Colonic mucosa (tissue), 4 donors: ENCODE measurements at places on chromosomes 13 and 19.

DNA sequence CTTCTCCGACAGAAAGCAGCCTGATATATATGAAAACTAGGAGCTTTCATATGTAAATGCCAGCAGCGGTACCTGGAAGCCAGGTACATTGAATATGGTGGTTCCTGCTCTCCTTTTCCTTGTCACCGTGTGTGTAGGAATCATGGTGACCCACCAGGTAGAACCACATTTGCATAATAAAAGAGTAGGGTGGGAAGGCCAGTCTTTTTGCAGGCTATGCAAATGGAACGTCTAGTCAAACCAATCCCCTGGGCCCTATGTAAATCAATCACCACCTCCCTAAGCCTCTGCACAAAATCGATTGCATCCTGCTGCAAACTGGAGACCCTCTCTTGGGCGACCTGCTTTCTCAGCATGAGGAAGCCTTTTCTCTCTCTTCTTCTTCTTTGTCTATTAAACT lies 22.2 kb upstream of the ZNF181 start:
- no peak for DNase-seq

- DNase-seq = peak; percentile 90
Observed at GRCh38 chr19:4059891-4060620, 6.6 kb downstream of the ZBTB7A start.

GRCh38 chr19:6242677-6243076 lies 37.1 kb downstream of the MLLT1 start:
- no peak for DNase-seq

- no peak for DNase-seq
Observed at GRCh38 chr13:64704121-64704649, 2526.0 kb downstream of the PCDH9 start.

DNA sequence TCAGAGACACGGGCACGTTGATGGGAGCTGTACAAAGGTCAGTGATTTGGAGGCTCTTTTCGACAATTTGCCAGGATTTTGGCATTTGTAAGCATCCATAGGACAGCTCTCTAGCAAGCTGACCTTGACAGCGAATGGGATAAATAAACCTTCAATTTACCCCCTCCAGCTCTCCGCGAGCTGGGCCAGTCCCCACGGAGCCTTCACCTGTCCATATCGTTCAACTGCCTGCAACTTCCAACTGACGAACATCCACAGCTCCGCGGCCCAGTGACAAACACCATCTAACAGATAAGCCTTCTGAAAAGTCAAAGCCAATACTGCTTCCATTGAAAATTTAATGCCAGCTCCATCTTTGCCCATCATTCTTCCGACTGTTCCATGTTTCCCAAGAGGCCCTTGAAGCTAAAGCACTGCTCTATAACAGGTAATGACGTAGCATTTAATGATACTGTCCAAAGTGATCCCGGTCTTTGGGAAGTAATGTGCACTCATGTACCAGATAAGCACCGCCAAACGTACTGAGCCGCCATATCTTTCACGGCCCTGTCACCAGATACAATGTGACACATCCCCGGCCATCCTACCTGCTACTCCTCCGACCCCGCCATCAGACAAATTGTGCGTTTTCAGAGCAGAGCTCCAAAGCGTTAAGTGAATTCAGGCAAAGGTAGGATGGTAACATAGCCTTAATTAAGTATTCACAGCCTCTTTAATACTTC lies 365.3 kb upstream of the ZNF507 start:
- no peak for DNase-seq

DNA sequence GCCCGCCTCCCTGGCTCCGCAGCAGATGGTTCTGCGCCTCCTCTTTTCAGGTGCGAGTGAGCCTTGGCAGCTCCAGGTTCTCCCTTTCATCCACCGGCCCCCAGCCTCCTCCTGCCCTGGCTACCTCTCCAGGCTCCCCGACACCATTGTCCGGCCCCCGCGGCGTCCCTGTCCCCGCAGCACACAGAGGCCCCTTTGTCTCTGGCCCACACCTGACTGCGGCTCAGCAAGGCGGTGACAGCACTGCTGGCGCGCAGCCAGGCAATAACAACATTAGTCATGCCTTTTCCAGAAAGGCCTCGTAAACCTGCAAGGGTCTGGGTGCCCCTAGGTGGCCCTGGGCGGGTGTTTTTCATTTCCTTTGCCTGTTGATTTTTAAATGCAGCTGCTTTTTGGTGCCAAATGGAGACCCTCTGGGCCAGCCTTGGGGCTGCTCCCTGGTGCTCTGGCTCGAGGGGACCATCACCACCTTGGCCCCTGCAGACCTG lies 73.2 kb upstream of the MEDAG start:
- DNase-seq = peak; percentile 94

- DNase-seq = no peak
Observed at GRCh38 chr13:76266561-76266960, 619.6 kb downstream of the KCTD12 start.
